ENCODE measurements at places on chromosomes 16 and 17.

DNA sequence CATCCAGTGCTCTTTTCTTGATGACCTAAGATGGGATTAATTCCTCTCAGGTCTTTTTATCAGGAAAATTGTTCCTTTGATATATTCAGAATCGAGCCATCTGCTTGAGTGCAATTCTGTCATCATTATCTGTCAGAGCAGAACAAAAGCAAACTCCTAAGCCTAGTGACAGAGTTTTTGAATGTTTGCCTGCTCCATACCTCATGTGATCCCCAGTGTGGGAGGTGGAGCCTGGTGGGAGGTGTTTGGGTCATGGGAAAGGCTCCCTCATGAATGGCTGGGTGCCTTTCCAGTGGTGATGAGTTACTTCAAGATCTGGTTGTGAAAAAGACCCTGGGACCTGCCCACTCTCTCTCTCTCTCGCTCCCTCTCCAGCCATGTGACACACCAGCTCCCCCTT lies 628.2 kb downstream of the CDH11 start:
- DNase-seq, result no peak

DNA sequence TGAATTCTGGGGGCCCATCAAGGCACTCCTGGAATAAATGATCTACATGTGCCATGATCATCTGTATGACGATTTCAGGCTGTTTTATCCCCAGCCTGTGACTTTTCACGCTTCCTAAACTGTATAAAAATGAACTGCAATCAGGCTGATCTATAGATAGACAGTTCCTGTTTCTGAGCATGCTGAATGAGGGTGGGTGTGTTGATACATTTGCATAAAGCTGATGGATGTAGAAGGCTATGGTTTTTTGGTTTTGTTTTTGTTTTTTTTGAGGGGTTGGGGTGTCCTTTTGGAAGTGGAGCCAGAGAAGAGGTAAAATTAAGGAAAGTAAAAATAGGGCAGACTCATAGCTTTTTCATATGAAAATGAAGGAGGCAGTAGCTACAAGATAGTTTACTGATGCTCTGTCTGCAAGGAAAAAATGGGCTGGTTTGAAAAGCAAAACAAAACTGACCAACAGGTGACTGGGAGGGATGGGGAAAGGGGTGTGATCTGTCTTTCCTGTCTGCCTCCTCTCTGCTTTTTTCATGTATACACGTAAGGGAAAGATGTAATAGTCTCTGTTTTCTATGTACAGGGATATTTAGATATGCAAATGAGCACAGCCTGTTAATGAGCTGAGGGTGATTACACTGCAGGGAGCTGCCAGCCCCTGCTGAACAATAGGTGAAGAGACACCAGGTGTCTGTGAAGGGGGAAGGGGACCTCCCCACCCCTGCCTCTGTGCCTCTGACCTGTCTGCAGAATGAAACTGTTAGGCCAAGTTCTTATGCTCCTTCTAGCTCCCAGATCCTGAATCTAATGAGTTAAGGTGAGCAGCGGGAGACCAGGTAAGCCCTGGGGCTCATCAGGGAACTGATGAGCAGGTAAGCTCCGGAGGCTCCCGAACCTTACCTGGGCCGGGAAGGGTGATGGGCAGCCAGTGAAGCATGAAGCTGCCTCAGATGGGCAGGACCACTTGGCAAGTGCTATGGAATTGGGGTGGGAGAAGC lies 46.6 kb upstream of the LYRM9 start:
- no peak for DNase-seq

DNA sequence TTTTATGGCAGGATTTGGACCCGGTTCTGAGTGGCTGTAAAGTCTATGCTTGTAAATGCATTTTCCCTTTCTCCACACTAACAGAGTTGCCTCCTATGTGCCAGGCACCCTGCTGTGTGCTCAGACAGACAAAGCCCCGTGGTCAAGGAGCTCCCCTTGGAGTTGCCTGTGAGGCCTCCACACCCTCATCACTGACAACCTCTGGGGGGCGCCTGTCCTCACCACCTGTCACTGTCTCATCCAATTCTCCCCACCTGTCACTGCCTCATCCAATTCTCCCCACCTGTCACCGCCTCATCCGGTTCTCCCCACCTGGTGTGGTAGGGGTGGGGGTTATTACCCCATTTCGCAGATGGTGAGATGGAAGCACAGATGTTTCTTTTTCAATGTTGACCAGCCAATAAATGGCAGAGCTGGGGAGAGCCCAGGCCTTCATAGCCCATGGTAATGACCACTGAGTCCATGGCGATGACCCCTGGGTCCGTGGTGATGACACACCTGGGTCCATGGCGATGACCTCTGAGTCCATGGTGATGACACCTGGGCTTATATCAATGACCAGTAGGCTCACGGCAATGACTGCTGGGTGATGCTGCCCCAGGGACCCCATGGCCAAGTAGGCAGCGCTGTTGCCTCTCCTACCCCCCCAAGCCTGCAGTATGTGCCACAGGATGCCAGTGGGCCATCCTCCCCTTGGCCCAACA lies 150.1 kb downstream of the IRF8 start:
- no peak for DNase-seq

- no peak for DNase-seq
These were observed 388 bp downstream of the RHBDL3 start for GRCh38 chr17:32266051-32266388.

- DNase-seq, result no peak
These were observed 94.8 kb downstream of the RTN4RL1 start for GRCh38 chr17:1930337-1930645.

All from hypothalamus (tissue), 51 donors.